ENCODE measurements at places on chromosomes 13 and 19.

- DNase-seq: no peak
Observed at GRCh38 chr13:98651744-98652143, 74.8 kb upstream of the STK24 start.

DNA sequence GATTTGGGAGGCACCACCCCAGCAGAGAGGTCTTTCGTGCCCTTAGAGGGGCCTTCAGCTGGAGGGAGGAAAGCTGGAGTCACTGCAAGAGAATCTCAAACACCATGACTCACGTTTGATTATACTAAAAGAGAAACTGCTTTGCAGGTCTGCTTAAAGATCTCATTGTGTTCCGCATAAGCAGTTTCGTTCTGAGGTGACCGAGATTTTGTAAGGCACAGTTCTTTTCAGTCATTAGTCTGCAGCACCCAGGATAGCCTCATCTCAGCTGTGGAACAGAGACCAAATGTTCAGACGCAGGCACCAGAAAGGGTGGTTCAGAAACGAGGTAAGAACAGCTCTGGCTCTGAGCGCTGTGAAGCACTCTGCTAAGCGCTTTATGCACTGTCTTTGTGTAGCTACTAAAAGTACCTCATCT lies 71.2 kb upstream of the GTF3A start:
- DNase-seq: no peak

GRCh38 chr19:18846862-18847548 lies 15.2 kb downstream of the UPF1 start:
- DNase-seq: peak; percentile 31

DNA sequence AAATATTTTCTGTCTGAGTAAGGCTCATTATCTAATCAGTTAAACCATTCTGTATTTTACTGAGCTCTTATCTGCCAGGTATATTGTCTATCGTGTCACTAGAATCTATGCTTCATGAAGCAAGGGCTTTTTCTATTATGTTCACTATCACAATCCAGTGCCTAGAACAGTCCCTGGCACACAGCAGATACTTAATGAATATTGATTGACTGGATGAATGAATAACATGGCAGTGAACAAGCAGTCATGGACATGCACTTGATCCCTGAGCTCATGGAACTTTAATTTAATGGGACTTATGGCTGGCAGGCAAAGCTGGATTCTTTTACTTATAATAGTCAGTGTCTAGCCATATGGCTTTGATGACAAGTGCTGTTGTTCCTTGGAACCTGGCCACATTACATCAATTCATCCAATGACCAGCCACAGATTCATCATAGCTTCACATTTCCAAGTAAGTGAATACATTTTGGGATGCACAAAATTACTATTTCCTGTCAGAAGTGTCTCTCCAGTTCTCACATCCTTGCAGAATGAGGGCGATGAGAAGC lies 214.8 kb downstream of the COG6 start:
- no peak for DNase-seq

DNA sequence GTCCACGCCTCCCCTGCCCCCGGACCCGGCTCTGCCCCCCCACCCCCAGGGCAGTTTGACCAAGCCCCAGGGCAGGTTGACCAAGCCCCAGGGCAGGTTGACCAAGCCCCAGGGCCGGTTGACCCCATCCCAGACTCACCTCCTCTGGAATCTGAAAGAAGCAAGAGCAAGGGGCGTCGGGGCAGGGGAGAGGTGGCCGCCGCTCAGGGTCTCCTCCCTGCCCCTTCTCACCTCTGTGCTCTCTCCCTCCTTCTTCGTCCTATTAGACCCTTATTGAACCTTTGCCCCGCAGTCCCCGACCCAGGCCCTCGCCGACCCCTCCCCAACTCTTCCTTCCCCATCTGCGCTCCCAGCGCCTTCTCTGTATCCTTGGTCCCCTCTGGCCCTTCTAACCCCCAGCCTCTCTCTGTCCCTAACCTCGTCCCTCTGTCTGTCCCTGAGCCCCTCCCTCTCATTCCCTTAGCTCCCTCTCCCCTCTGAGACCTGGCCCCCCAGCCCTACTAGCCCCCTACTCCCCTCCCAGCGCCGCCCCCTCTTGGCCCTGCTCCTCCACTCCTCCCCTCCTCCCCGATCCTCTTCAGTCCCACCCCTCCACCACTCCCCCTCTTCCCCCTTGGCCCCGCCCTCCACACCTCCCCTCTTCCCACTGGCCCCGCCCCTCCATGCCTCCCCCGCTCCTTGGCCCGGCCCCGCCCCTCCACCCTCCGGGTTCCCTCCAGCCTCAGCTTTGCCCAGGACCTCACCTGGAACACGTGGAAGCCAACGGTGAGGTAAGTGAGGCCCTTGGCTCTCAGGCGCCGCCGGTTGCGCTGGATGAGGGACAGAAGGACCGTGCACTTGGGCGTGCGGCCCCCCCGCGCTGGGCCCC lies 7.6 kb downstream of the CAPN12 start:
- DNase-seq: peak; percentile 90

DNA sequence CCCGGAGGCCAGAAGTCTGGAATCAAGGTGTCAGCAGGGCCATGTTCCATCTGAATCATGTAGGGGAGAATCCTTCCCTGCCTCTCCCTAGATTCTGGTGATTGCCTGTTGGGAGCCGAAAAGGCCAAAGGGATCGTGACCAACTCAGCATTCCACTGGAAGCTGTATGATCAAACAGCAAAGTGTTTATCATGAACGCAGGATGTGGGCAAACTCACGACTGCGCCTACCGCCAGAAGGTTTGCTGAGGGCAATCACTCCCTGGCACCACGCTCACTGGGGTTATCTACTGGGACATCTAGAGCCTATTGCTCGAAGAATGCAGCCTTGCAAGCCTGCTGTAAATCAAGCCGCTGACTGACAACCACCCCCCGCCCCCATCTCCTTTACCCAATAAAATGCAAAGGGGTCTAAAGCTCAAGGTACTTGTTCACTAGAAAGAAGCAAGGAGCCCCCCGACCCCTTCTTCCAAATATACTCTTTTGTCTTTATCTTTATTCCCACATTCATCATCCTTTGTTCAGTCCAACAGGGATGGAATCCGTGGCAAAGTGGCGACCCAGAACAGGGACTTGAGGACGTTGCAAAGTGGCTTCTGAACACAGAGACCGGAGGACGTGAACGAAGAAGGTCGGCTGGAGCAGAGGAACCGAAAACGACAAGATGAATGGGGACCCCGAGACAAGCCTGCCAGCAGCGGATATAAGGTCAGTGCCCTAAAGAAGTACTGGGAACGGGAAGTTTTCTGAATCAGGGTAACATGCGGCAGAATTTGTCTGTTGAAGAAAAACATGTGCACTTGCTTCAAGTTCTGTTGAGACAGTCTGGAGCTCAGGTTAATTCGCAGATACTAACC lies 16.8 kb downstream of the CLEC4M start:
- DNase-seq: no peak

- no peak for DNase-seq
Observed at GRCh38 chr19:29944390-29945012, 2.5 kb downstream of the URI1 start.

DNA sequence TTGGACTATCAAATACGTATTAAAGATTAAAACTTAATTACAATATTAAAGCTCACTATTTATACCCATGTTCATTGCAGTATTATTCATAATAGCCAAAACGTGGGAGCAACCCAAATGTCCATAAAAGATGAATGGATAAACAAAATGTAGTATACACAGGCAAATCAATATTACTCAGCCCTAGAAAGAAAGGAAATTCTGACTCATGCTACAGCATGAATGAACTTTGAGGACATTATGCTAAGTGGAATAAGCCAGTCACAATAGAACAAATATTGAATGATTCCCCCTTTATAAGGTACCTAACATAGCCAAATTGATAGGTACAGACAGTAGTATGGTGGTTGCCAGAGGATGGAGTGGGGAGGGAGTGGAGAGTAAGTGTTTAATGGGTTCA lies 457.3 kb downstream of the FGF14 start:
- DNase-seq: peak; percentile 58

- DNase-seq: no peak
Observed at GRCh38 chr13:23670793-23671192, 100.6 kb downstream of the TNFRSF19 start.

- no peak for DNase-seq
Observed at GRCh38 chr19:3095441-3096191, 1.5 kb downstream of the GNA11 start.

DNA sequence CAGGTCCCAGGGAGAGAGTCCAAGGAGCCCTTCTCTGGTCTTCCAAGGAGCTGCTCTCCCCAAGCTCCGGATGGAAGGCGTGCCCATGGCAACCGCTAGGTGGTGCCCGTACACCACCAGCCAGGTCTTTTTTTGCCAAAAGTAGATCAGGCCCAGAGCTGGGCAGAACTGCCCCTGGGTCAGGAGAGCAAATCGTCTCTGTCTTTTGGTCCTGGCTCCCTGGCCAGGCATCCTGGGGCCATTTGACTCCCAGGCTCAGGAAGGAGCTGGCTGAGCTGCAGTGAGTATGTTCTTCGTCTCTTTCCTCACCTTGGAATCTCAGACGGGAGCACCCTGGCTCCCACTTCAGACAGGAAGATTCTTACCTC lies 24.6 kb upstream of the BCL3 start:
- DNase-seq: peak; percentile 26

GRCh38 chr19:1590641-1591397 lies 1.8 kb downstream of the MBD3 start:
- no peak for DNase-seq

GRCh38 chr13:110649551-110649950 lies 34.2 kb downstream of the NAXD start:
- no peak for DNase-seq

DNA sequence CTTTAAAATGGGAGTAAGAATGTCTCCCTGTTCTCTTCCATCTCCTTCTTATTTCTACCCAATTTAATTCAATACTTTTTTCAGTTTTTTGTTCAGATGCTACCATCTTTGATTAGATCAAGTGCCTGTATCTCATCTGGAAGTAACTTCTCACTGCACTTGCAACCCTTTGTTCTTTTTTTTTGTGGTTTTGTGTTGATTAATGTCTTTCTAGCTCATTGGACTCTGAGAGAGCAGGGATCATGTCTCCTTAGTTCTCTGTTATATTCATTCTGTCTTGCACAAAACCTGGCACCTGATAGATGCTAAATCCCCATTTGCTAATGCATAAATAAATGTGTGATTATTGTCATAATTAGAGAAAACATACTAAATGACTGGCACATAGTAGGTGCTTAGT lies 834 bp upstream of the ITGBL1 start:
- no peak for DNase-seq

GRCh38 chr19:3065675-3066357 lies 3.5 kb upstream of the TLE5 start:
- DNase-seq: no peak

DNA sequence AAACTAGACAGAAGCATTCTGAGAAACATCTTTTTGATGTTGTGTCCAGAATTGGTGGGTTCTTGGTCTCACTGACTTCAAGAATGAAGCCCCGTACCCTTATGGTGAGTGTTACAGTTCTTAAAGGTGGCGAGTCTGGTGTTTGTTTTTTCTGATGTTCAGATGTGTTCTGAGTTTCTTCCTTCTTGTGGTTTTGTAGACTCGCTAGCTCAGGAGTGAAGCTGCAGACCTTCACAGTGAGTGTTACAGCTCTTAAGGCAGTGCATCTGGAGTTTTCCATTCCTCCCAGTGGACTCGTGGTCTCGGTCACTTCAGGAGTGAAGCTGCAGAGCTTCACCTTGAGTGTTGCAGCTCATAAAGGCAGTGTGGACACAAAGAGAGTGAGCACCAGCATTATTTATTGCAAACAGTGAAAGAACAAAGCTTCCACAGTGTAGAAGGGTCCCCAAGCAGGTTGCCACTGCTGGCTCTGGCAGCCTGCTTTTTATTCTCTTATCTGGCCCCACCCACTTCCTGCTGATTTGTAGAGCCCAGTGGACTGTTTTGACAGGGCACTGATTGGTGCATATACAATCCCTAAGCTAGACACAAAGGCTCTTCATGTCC lies 1820.8 kb downstream of the UQCRFS1 start:
- DNase-seq: no peak

- no peak for DNase-seq
Observed at GRCh38 chr19:1837222-1837565, 11.1 kb downstream of the REXO1 start.

DNA sequence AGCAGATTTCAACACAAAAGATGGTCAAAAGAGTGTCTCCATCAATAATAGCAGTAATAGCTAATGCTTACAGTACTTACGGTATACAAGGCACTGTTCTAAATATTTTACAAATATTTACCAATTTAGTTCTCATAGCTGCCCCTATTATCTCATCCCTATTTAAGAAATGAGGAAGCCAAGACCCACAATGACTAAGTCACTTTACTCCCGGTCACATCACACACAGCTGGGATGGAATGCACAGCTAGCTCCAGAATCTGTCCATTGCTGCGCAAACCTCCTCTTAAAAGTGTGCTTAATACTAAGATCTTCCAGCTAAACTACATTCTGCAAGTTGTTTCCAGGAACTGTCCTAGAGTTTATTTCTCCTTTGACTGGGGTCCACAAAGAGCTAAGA lies 63.4 kb downstream of the RAP2A start:
- no peak for DNase-seq

DNA sequence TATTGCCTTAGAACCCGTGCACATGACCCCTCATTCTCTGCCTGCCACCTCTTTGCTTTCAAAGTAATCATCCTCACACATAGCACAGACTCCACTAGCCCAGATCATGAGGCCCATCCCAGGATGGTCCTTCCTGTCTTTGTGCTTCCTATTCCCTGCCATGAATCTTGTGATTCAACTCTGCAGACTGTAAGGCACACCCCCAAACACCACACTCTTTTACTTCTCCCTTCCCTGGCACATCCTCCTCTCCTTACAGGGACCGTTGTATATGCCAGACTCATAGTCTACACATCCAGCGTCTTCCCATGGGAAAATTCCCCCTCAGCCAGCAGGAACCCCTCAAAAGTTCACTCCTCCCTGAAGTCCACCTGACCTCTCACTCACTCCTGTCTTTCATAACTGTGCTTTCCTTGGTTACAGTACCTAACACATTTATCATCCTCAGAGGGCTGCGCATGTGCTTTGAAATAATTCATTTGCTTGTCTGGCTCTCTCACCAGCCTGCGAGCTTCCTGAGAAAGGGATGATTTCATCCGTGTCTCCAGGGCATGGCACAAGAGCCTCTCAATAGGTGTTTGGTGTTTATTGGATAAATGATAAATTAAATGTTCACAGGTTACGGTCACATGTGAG lies 26.8 kb upstream of the LRCH1 start:
- no peak for DNase-seq

- no peak for DNase-seq
Observed at GRCh38 chr13:36820222-36820621, 1.2 kb downstream of the RFXAP start.

DNA sequence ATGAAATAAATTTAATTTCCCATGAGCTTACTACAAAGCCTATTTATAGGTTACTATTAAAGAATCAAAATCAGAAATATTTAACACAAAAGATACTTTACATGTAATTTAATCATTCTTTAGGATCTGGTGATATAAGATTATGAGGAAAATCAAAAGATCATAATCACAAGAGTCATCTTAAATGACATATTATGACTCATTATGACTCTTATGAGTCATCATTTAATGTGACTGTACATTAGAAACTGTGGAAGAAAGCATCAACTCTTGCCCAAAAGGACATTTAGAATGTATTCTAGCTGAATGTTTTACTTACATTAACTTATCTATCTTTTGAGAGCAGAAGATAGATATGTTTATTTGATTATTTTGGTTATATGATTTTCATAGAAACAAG lies 458.6 kb downstream of the DCT start:
- no peak for DNase-seq
